ENCODE measurements at places on chromosomes 7 and 10.

DNA sequence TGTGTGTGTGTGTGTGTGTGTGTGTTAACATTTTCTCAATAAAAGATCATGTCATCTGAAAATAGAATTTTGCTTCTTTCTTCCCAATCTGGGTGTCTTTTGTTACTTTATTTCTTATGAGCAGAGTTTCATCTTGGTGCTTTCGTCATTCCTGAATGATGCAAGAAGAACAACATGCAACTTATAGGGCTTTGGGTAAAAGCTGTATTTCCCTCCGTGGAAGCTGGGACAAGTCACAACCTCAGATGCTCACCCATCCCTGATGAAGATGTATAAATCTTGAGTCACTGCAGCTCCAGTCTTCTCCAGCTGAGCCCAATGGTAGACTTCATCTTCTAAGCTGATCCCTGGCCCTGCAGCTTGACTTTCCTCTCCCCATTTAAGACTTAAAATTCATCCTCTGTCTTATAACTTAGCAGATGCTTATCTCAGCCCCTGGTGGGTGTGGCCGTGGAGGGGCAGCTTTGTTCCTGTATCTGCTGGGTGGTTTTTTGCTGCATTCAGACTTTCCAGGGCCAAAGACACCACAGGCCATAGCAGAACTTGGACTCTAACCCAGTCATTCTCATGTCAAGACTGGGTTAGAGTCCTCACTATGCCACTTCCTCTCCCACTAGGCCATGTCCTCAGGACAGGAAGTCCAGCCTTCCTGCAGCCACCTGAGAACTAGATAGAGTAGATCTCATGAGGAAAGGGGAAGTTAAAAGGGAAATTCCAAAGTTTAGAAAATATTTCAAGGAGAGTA is 356.4 kb downstream of the TNS3 start:
- DNase-seq = no peak

DNA sequence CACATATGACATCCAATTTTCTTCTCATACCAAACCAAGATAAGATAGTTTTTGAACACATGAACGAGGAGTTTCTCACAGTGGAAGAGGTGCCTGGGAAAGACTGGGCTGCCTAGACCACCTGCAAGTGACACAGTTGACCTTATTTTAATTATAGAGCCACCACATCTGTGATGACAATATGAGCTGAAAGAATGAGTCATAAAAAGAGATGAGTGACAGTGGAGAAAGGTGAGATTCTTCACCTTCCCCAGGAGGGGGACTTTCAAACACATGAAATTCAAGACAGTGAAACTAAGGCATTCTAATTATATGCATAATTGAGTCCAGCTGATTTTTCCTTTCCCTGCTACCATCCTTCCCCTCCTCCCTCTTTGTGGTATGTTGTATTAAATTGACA is 475.5 kb downstream of the NXPH1 start:
- no peak for DNase-seq

GRCh38 chr10:43214956-43215561 is 51.8 kb downstream of the RASGEF1A start:
- no peak for DNase-seq

DNA sequence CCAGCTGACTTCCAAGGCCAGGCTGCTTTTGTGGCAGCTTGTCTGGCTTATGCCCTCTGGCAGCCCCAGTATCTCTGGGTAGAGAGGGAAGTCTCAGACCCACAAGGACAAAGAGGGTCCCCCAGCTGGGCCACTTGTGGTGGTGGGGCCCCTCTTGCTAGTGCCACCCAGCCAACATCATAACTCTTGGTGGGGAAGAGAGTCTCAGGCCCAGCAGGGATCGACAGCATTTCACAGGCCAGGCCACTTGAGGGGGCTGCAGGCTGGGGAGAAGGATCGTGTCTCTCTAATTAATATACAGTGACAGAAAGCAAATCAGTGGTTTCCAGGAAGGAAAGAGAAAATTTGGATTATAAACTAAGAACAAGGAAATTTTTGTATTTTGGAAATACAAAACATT is 76.0 kb downstream of the TYW1B start:
- DNase-seq = no peak

GRCh38 chr7:112021379-112022044 is 184.7 kb downstream of the DOCK4 start:
- DNase-seq = no peak

DNA sequence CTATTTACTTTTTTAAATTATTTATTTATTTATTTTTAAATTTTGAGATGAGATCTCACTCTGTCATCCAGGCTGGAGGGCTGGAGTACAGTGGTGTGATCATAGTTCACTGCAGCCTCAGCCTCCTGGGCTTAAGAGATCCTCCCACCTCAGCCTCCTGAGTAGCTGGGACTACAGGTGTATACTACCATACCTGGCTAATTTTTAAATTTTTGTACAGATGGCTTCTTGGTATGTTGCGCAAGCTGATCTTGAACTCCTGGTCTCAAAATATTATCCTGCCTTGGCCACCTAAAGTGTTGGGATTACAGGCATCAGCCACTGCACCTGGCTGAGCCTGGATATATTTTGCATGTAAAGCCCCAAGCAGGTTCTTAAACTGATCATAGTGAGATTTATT is 7.6 kb downstream of the CHST12 start:
- no peak for DNase-seq

- DNase-seq = no peak
Measured at GRCh38 chr7:77685233-77685632, 11.0 kb upstream of the RSBN1L start.

- DNase-seq = no peak
Measured at GRCh38 chr10:21495002-21495751, 30.3 kb downstream of the SKIDA1 start.

- DNase-seq = no peak
Measured at GRCh38 chr7:22016507-22016906, 70.8 kb upstream of the CDCA7L start.
